A549 treated with ZK216348 at 1 μM for 4 hours (cell line): ENCODE measurements at places on chromosomes 2 and 18. TPM values are rescaled to one million over a fixed set of nuclear protein-coding genes. Genes with fewer than 3 reads are reported as not detected.

The CD8B gene
- not detected in 5 replicates for total RNA-seq

The EGR4 gene
- total RNA-seq: 0.09 to 0.43 TPM (median 0.20 TPM) in 5 replicates

The IL36B gene
- total RNA-seq: 0.15 to 0.37 TPM in 2 of 5 replicates, not detected in the others

The LBX2 gene
- 2.2 to 4.3 TPM (median 3.3 TPM) in 5 replicates for total RNA-seq

The RNU2-63P gene
- not detected in 5 replicates for total RNA-seq

The MYCN gene
- not detected in 5 replicates for total RNA-seq

The SERPINB11 gene
- 0.13 TPM in 1 of 5 replicates, not detected in the others for total RNA-seq

The TTC31 gene
- total RNA-seq: 13.0 to 21.2 TPM (median 16.6 TPM) in 5 replicates

The SPRED2 gene
- total RNA-seq: 24.1 to 34.9 TPM (median 32.5 TPM) in 5 replicates

The RGPD3 gene
- 0.11 to 0.20 TPM (median 0.14 TPM) in 5 replicates for total RNA-seq

The RDH14 gene
- 34.3 to 47.7 TPM (median 36.7 TPM) in 5 replicates for total RNA-seq

The MYO3B gene
- total RNA-seq: not detected in 5 replicates

The DHRS9 gene
- 2.9 to 4.2 TPM (median 3.5 TPM) in 5 replicates for total RNA-seq

The SERPINB4 gene
- total RNA-seq: 0.17 to 0.25 TPM (median 0.18 TPM) in 3 of 5 replicates, not detected in the others

The PROM2 gene
- total RNA-seq: 0.11 to 0.19 TPM (median 0.15 TPM) in 3 of 5 replicates, not detected in the others
